ENCODE measurements at places on chromosomes 12 and 14.
A peak's percentile ranks its signal among the peaks of the same experiment; 100 is the strongest.

DNA sequence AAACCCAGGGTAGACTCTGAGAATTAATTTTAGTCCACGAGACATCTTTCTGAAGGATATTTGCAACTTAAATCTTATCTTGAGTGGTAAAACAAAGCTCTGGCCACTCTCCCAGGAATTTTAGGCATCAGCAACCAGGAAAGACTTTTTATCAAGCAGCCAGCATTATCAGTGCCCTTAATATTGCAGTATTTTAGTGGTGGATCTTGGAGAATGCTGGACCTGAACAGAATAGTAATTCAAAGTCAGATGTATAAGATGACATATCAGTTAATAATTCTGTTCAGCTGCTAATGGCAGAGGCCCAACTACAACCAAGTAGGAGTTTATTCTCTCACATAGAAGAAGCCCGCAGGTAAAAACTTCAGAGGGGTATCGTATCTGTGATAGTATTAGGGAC lies 59.0 kb upstream of the CRY1 start:
- DNase-seq = no peak

- no peak for DNase-seq
Measured at GRCh38 chr12:120126635-120127005, 10.1 kb upstream of the RAB35 start.

GRCh38 chr12:117818400-117818799 lies 150.4 kb downstream of the KSR2 start:
- DNase-seq = no peak

DNA sequence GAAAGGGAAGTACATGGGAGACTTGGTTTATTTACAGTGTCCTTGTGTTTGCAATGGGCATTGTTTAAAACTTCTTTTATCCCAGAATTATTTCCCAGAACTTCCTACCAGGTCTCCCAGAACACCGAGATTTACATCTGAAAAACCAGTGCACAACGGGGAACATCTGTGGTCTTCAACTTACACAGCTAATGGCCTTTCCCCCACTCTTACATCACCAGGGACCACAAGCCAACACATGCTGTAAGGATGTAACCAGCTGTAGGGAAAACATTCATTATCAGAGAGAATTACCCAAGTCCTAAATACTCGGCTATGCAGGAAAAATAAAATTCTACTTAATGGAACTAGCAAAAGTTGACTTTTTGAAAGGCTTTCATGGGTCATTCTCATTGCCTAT lies 267.6 kb downstream of the DUSP6 start:
- DNase-seq = no peak

DNA sequence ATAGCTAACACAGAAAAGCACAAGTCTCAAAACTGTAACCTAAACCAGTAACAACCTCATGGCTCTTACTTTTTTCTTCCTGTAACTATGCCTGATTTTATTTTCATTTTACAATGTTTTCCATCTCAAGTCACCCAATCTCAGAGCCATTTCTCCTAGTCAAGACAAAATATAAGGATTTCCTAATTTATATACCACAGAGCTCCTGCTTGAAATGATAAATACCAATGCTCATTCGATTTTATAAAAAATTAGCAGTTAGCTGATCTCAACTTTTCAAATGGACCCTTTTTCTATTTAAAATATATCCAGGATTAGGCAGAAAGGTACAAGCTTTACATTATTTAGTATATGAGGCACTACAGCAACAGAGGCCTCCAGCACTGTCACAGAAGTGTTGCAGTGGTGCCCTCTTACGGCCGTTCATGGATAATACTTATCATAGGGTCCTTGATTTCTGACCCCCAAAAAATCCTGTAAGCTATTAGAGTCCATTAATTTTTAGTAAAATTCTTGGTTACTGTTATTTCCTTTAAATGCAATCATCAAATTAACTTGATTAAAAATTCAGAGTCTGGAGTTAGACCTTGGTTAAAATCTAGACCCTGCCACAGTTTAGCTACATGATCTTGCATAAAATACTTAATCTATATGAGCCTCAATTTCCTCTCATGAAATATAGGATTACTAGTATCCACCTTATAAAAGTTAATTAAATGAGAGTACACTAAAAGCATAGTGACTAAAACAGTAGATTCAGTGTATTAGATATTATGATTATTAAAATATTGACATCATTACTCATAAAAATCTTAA lies 68.3 kb downstream of the SEC23A start:
- no peak for DNase-seq

GRCh38 chr12:56164345-56164729 lies 6.2 kb downstream of the MYL6 start:
- DNase-seq = no peak

DNA sequence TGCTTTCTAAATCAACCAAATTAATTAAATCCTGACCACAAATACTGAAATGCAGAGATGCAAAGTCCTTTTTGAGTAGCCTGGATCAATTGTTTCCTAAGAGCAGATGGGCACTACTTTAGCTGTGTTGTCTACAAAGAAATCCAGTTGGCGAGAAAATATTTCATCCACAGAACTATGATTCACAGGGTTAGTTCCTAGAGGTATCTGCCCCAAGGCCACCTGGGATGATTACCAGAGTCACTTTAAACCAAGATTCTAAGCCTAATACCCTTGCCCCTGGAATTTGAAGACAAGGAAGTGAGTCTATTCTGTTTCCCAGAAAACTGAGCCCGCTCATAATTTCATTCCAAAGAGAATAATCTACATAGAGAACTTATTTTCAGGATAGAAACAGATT lies 198.4 kb downstream of the PPM1H start:
- DNase-seq = no peak

- no peak for DNase-seq
Measured at GRCh38 chr14:105541218-105541875, 15.0 kb downstream of the TMEM121 start.

DNA sequence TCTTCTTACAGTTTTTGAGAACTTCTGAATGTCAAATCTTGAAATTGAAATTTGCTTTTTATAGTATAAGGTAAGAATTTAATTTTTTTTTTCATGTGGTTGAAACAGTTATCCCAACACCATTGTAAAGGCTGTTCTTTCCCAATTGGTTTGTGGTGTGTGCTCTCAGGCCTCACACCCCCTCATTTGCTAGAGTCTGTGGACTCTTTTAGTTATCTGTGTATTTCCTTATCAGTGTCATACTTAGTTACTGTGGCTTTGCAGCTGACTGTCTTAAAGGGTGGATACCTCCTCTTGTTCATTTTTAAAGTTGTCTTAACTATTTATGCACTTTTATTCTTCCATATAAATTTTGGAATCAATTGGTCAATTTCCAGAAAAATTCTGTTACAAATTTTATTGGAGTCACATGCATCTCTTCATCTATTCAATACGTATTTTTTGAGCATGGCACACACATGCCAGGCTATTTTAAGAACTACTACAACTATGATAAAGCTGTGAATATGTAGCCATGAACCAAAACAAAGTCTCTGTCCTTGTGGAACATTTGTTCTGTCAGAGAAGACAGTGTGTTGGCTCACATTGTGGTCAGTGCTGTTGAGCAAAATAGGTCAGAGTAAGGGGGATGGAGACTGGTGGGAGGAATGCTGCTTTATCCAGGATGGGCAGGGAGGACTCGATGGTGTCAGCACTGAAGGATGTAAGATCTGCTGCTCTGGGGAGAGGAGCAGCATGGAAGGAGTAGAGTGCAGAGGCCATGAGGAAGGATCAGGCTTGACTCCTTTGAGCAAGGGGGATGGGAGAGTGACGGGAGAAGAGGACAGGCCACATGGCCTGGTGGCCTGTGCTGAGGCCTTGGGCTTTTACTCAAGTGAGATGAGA lies 24.1 kb downstream of the FGF23 start:
- no peak for DNase-seq

DNA sequence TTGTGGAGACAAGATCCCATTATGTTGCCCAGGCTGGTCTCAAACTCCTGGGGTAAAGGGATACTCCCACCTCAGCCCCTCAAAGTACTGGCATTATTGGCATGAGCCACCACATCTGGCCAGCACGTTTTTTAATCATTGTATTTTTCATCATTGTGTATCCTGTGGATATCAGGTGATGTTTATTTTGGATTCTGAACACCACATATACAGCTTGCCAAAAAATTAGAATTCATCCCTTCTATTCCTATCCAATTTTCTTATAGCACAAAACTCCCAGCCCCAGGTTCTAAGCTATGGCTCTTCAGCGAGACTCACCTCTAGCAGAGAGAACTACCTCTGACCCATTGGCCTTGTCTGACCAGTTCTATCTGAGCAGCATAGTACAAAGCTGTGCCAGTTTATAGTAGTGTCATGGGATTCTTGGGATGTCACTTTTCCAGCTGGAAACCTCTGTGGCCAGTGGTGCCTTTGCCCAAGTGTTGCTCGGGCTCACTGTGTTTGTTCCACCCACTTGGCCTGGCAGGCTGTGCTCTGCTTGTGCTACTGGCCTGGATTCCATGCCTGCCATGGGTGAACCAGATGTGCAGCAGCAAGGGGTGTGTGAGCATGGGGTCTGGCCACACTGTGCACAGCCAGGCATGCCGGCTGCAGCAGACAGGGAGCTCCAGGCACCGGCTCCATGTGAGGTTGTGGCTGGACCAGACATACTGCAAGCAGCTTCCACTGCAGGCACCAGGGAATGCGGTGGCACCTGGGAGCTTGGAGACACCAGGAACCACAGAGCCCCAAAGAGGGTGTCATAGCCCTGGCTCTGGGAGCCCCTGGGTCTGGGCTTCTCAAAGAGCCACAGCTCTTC lies 37.2 kb downstream of the TIMELESS start:
- no peak for DNase-seq

DNA sequence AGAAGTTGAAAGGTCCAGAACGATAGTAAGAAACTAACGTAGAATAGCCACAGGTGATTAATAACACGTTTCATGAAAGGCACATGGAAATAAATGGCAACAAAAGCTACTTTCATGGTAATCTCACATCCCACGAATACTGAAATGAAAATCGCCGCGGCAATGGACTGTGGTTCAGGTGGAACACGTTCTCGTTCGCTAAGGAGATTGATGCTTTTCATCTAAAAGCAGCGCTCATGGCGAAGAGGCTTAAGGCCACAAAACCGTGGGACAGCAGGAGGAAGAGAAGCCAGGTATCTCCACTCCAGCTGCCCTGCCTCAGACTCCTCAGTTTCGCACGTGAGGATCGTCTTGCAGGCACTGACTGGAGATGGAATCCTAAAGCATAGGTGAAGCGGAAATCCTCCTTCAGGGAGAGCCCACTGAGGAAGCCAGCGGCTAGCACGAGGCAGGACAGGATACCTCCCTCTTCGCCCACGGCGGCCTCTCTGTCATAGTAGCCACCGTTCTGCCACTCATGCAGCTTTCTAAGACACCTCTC lies 696 bp upstream of the GPHN start:
- no peak for DNase-seq

GRCh38 chr14:99696929-99697328 lies 12.8 kb downstream of the CYP46A1 start:
- DNase-seq = no peak

GRCh38 chr12:9749640-9750039 lies 11.1 kb downstream of the CD69 start:
- no peak for DNase-seq

GRCh38 chr14:42174357-42174756 lies 567.7 kb downstream of the LRFN5 start:
- no peak for DNase-seq

- DNase-seq = no peak
Measured at GRCh38 chr12:124406043-124406442, 111.2 kb downstream of the RFLNA start.

GRCh38 chr12:88266806-88267360 lies 124.8 kb downstream of the TMTC3 start:
- no peak for DNase-seq

GRCh38 chr14:84770030-84770429 lies 759.9 kb upstream of the FLRT2 start:
- no peak for DNase-seq

GRCh38 chr14:96309133-96309895 lies 53.3 kb downstream of the BDKRB1 start:
- no peak for DNase-seq

- no peak for DNase-seq
Measured at GRCh38 chr12:88433997-88434703, 146.1 kb downstream of the KITLG start.

- DNase-seq = peak; percentile 75
Measured at GRCh38 chr14:92680781-92681650, 67.4 kb downstream of the LGMN start.

- DNase-seq = no peak
Measured at GRCh38 chr12:111757361-111758119, 9.2 kb upstream of the ALDH2 start.

DNA sequence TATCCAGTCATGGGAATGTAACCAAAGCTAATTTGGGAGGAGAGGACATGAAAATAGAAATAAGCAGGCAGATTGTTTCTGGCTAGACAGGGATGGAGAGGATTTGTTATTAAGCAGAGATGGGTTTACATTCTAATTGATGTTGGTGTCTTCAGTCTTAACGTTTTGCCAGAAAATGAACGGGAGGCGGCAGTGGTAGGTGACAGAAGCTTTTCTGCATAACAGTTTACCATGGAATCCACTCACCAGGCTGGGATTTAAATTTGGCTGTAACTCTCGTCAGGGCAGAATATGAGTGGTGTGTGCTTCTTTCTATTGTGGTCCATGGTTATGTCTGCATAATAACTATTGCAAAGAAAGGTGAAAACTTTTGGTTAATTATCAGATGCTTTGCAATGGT lies 50.2 kb upstream of the OTX2 start:
- DNase-seq = no peak

DNA sequence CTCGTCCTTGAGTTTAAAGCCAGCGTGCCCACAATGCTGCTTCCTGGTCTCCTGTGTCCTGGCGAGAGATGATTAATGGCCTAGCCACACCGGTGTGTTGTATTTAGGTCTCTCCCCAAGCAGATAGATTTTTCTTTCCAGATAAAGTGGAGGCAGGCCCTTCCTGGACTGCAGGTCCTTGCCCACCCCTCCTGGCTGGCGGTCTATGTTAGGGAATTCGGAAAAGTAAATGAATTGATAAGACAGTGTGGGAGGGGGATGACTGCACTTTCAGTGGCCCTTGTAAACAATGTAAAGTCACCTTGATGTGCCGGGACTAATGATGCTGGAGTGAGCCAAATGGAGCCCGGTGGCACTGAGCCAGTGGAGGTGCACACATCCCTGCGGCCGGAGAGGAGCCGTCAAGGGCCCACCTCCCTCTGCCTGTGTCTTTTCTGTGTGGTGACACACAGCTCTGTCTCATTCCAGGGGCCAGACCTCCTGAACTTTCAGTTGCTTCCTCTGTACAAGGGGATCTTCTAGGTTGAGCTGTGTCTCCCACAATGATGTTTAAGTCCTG lies 70.6 kb upstream of the ESRRB start:
- DNase-seq = no peak

GRCh38 chr12:32617534-32617933 lies 61.6 kb upstream of the DNM1L start:
- no peak for DNase-seq

DNA sequence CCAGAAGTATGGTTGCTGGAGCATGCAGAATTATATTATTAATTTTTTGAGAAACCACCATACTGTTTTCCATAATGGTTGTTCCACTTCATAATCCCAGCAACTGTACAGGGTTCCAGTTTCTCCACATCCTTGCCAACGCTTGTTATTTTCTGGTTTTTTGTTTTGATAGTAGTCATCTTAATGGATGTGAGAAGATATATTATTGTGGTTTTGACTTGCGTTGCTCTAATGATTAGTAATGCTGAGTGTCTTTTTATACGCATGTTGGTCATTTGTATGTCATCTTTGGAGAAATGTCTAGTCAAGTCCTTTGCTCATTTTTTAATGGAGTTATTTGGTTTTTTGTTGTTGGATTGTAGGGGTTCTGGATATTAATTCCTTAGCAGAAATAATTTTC lies 58.1 kb downstream of the DAAM1 start:
- DNase-seq = no peak

- DNase-seq = no peak
Measured at GRCh38 chr12:81249976-81250375, 172.1 kb downstream of the ACSS3 start.

Data from immature natural killer cell (primary cell).